ENCODE measurements at places on chromosomes 11 and 22. TPM values are rescaled to one million over a fixed set of nuclear protein-coding genes. Genes with fewer than 3 reads are reported as not detected.

DNA sequence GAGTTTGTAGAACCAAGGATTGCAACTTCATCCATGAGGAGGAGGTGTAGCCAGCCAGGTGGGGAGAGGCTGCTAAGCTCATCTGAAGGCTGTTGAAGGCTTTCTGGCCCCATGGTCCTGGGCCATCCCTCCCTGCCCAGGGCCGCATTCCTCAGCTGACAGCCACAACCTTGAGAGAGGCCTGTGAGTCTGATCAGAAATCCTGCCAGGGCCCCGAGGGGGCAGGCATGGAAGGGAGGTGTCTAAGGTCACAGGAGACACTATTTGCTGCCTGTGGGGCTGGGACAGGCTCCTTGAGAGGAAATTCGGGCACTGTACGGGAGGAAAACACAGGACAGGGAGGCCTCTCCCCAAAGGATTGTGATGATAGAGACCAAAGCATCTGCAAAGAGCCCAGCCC lies 88.1 kb upstream of the IGLL5 start:
- DNase-seq = no peak

DNA sequence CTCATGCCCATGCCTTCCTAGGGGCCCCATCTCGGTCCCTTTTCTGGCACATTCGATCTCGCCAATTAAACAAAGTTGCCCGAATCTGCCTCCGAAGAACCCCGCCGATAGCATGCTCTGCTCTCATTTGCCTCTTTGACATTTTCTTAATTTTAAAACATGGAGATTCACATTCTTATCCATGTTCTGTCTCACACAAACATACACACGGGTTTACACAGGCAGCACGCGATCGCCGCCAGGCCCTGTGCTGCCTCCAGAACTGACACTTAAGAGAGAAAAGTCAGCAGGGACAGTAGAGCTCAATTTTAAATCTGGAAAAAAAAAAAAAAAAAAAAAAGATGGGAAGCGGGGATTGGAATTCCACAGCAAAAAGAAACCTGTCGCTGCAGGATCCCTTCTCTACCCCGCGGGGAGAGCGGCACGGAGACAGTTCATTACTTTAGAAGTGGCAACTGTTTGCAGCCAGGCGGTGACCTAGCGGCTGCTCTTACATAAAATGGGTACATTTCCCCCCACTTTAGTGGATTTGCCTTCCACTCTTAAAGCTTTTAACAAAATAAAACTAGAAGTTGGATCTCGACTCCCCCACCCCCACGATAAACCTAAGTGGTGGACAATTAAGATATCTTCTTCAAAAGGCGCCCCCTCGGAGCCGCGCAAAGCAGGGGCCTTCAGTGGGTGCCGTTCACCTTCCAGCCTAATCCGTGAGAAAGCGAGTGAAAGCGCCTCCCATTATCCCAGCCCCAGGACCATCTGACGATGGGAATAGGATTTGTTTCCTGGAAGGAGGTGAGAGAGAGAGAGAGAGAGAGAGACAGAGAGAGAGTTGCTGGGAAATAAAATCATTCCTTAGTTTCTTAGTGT lies 13.7 kb downstream of the PAX6 start:
- no peak for DNase-seq

DNA sequence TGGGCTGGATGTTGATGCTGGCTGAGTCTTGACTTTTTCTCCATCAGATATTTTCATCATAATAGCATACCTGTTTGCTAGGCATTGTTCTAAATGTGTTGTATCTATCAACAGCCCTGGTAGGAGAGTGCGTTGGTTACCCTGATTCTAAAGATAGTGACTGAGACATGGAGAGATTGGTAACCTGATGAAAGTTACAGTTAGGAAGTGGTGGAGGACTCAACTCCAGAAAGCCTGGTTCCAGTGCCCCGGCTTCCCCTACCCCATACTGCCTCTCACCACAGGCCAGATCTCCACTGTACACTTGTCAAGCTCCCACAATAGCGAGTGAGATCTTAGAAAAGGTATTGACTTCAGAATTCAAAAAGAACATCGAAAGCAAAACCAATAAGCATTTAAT lies 22.8 kb upstream of the RELT start:
- no peak for DNase-seq

DNA sequence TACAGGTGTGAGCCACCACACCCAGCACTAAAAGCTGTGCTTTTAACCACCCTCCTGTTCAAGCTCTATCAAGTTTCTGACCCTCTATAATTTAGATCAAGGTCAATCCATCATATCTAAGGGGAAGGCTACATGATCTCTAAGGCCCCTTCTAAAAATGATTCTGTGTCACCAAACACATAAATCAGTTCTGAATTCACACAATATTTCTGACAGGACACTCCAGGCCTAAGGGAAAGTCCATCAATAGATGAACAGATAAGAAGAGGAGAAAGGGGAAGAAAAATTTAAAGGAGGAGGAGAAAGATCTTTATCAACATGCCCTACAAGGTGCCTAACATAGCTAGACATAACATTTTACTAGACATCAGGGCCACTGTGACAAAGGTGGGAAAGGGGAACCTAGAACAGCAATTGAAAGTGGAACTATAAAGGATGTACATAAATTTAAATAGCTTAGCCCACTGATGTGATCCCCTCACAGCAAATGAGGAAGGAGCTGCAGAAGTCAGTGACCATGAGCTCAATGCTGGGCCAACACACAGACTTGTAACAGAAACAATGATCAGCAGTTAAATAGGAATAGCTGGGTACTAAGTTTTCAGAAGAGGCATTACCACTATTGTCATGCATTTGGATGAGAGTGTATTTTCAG lies 4.7 kb downstream of the PRCP start:
- no peak for DNase-seq

- no peak for DNase-seq
Measured at GRCh38 chr22:26447584-26448329, 18.7 kb downstream of the ASPHD2 start.

DNA sequence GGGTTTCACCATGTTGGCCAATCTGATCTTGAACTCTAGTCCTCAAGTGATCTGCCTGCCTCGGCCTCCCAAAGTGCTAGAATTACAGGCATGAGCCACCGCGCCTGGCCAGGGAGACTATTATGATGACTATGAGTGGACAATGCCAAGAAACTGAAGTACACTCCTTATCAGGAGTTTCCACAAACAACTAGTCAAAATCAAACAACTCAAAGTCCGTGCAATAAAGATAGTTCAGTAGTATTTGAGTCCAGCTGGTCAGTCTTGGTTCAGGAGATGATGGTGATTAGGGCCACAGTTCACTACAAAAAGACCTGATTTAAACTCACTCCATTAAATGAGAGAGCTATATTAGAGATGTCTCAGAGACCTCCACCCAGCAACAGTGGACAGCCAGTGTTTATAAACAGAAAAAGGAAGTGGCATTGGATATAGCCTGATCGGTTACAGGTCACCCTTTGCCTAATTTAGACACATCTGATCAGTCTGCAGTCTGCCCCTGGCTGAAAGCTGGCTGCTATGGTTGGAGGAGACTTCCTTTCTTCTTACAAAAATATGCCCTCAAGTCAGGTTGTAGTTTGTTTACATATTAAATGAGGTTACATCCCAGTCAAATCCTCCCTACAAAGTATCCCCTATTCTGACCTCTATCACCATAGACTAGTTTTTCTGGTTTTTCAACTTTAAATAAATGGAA lies 17.0 kb downstream of the CD3E start:
- DNase-seq = no peak

GRCh38 chr22:31020334-31020733 lies 51.3 kb downstream of the TUG1 start:
- no peak for DNase-seq

DNA sequence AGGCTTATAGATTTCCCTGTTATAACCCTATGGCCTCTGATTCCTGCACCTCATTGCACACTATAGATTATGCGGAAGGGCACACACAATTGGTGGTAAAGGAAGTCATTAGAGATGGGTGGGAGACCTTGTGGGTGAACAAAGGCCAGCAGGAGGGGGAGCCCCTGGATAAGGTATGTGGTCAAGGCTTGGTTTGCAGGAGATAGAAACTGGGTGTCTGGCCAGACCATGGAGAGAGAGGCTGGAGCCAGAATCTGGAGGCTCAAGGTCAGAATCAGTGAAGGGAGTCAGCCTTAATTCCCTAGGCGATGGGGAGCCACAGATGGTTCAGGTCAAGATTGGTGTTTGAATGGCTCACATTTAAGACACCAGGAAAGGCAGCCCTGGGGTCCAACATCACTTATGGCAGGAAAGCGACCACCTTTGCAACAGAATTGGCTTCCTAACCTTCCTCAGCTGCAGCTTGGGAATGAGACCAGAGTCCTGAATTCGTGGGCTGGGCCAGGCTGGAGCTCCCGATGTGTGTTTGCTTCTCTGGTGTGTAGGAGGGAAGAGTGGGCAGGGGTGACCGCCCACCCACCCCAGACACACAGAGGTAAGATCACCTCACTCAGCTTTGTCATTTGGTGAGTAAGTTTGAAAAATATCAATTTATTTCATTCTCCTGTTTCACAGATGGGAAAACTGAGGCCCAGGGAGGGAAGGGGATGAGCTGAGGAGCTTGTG lies 22.7 kb upstream of the SCUBE1 start:
- no peak for DNase-seq

GRCh38 chr11:123080015-123080414 lies 18.1 kb upstream of the HSPA8 start:
- DNase-seq = no peak

DNA sequence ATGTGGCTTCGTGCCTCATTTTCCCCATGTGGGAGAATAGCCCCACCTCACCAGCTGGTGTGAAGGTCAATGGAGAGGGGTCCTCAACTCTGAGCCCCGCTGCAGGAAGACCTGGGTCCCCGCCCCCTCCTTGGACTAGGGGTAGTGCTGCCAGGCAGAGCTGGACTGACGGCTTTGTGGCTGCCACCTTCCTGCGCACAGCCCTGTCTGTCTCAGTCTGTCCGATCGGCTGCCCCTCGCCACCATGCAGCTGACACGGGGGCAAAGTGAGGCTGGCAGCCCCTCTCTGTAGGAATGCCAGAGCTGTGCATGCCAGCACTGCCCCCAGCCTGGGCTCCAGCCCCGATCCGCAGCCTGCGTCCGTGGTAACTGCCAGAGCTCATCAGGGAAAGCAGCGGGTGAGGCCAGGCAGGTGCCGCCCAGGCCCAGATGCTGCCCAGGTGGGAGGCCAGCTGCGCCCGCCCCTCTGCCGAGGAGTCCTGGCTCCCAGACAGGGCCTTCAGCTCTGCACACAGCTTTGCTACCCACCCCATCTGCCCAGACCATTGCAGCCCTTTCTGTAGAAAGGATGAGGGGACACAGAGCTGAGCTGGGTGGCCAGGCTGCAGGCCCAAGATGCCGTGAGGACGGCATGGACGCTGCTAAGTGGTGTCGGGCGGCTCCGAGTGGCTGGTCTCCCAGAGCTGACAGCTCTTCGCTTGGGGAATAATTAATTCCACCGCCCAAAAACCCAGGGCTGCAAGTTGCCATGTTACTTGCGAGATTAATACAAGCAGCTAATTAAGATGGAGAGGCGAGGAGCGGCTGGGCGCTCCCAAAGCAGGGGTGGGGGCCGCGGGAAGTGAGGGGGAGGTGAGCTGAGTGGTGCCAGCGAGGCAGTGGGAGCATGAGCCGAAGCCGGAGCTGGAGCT lies 19.5 kb upstream of the FLRT1 start:
- DNase-seq = no peak

DNA sequence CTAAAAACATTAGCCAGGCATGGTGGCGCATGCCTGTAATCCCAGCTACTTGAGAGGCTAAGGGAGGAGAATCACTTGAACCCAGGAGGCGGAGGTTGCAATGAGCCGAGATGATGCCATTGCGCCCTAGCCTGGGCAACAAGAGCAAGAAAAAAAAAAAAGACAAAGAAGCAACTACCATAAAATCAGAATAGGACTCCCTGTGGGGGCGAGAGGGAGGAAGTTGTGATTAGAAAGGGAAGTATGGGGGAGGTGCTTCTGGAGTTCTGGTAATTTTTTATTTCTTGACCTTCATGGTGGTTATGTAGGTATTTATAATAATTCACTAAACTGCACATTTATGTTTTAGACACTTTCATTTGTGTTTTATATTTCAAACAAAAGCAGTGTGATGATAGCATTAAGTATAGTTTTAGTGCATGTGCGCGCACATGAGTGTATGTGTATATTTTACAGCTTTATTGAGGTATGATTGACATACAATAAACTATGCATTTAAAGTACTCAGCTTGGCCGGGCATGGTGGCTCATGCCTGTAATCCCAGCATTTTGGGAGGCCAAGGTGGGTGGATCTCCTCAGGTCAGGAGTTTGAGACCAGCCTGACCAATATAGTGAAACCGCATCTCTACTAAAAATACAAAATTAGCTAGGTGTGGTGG lies 43.5 kb downstream of the SIK2 start:
- no peak for DNase-seq

DNA sequence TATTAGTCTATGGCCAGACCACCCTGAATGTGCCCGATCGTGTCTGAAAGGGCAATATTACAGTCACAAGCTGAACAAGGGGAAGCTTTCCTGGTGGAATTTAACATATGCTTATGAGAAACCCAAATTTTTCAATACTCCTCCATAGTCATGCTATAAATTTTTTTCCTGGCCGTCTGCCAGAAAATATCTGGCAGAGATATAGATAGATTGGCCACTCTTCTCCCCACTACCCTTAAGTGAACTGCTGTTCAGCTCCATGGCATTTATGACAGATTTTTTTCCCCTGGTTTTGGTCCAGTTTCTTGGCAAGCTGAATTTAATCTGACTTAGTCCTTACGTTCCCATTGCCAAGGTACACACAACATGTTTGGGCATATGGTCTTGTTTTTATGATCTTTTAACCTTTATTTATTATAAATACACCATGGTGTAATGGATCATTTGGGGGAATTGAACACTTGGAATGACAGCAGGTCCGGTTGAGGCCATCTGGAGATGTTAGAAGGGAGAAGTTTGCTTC lies 328.5 kb downstream of the CNTN5 start:
- DNase-seq = no peak

DNA sequence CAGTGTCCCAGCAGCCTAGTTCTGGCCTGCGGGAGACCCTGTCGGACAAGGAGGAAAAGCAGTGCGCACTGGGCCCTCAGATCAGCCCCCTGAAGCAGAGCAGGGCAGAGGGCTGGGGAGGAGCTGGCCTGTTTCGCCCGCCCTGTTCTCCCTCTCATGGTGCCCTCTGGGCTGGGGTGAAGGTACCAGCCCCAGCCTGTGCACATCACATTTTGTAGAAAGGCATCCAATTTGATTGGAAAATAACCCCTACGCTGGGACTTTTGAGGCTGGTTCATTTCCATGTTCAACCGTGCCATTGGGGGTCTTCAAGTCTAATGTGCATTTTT lies 832 bp upstream of the NAP1L4 start:
- DNase-seq = no peak

GRCh38 chr22:45296628-45297297 lies 12.0 kb downstream of the UPK3A start:
- no peak for DNase-seq

DNA sequence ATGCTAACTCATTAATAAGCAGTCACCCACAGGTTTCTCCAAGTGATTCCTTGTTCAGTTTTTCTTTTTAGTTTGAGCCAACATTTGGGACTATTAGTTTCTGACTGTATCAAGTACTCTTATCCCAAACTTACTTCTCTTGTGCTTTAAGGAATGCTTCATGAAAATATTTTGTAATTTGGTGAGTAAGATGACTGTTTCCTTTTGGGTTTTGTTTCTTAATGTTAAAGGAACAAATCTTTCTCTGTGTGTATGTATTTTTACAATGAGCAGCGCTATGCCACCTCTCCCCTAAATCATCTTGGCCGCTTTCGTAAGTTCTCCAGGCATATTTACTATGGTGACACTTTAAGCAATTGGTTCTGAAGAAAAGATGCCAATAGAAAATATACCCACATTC lies 72.4 kb downstream of the LDLRAD3 start:
- no peak for DNase-seq

MCHR1 gene
- not detected for total RNA-seq

MMP1 gene
- 4.6 TPM for total RNA-seq

NLRP10 gene
- not detected for total RNA-seq

IGSF9B gene
- total RNA-seq = 1.4 TPM

RBMXL2 gene
- not detected for total RNA-seq

PAMR1 gene
- total RNA-seq = not detected

P2RX6 gene
- total RNA-seq = 1.4 TPM

FOXR1 gene
- total RNA-seq = not detected

All from SK-MEL-5 (cell line).